ENCODE measurements at places on chromosomes 7 and 10.

- no peak for DNase-seq
These were observed 51.0 kb upstream of the NPS start for GRCh38 chr10:127498087-127498486.

- no peak for DNase-seq
These were observed 45.9 kb upstream of the BTRC start for GRCh38 chr10:101308051-101308450.

- DNase-seq: no peak
These were observed 180.4 kb downstream of the RNF133 start for GRCh38 chr7:122518488-122518887.

- no peak for DNase-seq
These were observed 389.0 kb upstream of the PODXL start for GRCh38 chr7:131945313-131945911.

DNA sequence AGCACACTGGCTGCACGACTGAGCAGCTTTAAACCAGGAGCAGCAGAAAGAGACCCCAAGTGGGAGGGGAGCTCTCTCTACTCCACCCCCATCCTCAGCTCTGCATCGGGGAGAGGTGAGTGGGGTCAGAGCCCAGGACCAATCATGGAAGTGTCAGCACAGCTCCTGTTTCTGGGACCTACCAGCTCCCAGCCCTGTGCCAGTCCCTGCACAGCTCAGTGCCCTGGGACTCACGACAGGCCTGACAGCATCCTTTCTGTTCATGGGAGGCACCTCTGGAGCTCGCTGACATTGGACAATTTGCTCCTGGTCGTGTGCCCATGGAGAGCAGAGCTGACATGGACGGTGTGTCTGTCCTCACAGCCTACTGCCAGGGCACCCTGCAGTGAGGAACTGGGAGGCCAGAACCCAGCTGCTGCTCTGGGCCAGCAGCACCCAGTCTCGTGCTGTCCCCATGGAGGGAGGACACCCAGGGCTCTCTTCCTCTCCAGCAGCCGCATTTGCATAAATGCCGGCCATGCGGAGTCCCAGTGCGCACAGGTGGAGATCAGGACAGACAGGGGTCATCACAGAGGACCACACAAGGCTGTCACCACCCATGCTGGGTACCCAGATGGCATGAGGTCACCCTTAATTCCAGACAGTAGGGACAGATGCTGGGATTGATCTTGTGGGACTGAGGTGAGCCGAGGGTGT, 45.9 kb upstream of the MSMB start:
- no peak for DNase-seq

GRCh38 chr7:2802504-2803341, 41.4 kb downstream of the GNA12 start:
- DNase-seq: no peak

GRCh38 chr7:137934176-137934826, 67.6 kb downstream of the CREB3L2 start:
- DNase-seq: no peak

DNA sequence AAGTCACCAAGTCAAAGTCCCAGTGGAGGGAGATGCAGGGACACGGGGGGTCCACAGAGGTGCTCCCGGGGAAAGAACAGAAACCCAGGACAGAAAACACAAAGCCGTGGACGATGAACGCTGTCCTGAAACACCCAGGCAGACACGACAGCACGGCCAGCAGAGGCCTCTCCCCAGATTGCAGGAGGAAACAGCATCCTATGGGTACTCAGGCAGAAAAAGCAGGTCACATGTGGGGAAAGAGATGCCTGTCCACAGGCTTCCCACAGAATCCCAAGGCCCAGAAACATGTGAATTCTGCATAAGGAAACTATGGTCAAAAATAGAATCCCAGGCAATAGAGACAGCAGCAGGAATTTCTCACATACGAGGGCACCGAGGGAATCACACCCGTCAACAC, 53.6 kb upstream of the ADGRA1 start:
- DNase-seq: no peak

GRCh38 chr7:135397689-135398088, 112.2 kb downstream of the CNOT4 start:
- DNase-seq: no peak

DNA sequence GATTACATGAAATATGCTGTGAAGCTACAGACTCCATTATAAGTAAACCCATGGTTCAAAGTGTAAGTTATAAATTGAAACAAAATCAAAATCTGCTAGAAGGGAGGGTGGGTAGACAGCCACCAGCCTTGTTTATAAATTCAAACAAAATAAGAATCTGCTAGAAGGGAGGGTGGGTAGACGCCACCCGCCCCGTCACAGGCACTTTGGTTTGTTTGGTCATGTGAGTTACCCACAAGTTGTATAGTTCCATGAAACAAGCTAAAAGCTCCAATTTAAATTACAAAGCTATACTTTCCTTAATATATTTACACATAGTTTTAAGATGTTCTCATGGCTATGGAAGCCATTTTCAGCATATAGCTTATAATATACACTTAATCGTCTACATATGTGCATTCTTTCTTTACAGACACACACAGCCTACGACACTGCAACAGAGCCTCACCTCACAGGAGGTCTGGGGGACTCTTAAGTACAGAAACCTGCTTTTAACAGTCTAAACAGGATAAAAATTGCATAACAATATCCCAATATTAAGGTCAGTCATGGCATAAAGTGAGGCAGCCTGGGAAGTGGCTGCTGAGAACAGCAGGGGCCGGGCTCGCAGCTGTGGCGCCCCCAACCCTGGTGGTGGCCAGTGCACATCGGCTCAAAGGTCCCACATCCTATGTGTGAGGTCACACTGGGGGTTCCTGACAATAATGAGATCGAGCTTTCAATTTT, 28.1 kb upstream of the NCAPG2 start:
- no peak for DNase-seq
